NCI-H1694 (cell line): ENCODE measurements at places on chromosomes 2 and 18.

DNA sequence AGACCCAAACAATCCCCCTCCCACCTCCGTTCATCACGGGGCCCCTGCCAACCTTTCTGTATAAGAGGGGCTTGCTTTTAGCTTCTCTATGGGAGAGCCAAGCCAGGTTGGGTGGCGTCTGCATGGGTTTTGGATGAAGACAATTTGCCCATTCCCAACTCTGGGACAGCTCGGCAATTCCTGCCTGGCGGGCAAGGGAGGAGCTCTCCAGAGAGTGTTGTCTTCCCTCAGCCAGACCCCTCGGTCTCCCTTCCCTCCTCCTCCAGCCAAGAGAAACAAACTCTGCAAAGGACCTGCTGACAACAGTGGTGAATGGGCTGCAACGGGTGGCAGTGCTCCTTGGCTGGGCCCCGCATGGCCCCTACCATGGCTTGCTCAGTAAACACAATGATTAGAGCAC is 267.2 kb upstream of the HDAC4 start:
- no peak for DNase-seq

GRCh38 chr2:20985062-20985461 is 58.8 kb downstream of the APOB start:
- DNase-seq = no peak

GRCh38 chr18:12121175-12122042 is 27.8 kb downstream of the ANKRD62 start:
- DNase-seq = no peak

- DNase-seq = no peak
Measured at GRCh38 chr2:222711315-222711940, 40.0 kb downstream of the MOGAT1 start.

GRCh38 chr18:56565046-56565445 is 73.3 kb downstream of the TXNL1 start:
- no peak for DNase-seq

DNA sequence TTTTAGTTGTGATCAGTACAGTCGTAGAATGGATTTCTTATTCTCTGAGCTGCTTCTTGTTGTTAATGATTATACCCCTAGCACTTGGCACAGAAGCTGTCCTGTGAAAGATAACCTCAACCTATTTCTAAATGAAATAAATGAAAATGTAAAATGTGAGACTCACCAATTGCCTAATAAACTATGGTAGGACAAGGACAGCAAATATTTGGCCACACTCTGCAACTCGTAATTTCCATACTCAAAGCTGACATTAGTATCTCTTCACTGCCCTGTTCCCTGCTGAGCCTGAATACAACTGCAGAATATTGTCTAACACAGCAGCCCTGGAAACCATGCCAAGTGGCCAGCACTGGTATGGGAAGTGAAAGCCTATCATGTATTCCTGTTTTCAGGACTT is 34.5 kb downstream of the TMEM182 start:
- no peak for DNase-seq

- peak; percentile 38 for DNase-seq
Measured at GRCh38 chr2:12990523-12990922, 273.8 kb downstream of the TRIB2 start.

- peak; percentile 71 for DNase-seq
Measured at GRCh38 chr2:23618794-23619530, 234.0 kb downstream of the KLHL29 start.

DNA sequence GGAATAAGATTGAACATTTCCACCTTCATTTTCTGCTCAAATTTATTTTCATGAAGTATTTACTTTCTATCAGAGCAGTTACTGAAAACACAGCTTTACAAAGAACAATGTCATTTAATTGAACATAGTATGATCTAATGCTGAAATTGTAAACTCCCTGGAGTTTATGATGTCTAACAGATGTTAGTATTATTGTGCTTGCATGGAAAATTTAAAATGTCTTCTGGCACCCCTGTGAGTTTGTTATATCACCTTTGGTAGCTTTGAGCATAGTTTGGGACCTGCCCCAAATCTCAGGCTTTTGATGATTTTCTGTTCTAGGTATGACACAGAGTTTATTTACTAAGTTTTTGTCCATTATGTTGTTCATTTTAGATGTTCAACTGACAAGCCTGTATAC is 28.1 kb downstream of the FAM171B start:
- DNase-seq = no peak

DNA sequence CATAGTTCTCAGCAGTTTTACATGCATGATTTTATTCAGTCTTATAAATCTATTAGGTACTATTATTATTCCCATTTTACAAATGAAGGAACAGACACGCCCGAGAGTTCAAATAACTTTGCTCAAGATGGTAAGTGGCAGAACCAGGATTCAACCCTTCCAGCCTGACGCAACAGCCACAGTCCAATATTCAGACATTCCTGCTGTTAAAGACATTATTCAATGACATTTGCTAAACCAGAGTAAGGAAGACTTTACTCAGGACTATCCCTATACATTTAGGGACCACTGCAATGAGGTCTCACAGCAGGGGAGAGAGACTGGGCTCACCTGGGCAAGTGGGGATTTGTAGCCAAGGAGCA is 29.4 kb upstream of the IGFBP2 start:
- no peak for DNase-seq

DNA sequence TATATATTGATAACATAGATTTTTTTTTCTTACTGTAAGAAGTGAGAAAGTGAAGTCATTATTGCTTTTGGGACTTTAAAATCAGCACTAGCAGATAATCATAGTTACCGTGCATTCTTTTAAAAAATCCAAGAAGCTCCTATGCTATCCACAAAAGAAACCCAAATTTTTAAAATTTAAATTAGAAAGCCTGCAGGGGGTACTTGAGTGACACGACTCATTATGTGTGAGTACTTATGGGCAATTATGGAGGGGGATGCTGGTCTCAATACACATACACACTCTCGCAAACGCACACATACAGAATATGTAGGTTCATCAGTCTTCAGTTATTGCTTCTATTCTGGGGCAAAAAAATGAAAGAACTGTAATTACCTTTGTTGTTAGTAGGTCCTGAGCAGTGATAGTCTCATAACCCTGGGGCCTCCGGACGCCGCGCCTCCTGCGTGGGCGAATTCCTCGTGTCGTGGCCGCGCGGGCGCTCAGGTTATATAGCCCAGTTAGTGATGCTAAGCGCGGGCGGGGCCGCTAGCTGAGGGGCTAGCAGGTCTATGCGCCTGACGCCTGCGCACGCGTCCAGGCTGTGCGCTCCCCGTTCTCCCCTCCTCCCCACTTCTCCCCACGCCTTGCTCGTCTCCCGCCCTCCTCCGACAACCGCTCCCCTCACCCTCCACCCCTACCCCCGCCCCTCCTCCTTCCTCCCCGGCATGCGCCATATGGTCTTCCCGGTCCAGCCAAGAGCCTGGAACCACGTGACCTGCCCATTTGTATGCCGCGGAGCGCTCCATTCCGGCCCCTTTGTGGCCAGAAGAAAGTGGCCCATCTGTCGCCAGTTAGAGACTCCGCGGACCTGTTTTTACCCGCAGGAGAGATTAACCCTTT is at the start of gene NEUROD1:
NEUROD1 (minus strand) TSS at position 463 of the 882 bp plus-strand sequence. CDS start 1,657 bp downstream, outside the sequence.
- peak; percentile 98 for DNase-seq

DNA sequence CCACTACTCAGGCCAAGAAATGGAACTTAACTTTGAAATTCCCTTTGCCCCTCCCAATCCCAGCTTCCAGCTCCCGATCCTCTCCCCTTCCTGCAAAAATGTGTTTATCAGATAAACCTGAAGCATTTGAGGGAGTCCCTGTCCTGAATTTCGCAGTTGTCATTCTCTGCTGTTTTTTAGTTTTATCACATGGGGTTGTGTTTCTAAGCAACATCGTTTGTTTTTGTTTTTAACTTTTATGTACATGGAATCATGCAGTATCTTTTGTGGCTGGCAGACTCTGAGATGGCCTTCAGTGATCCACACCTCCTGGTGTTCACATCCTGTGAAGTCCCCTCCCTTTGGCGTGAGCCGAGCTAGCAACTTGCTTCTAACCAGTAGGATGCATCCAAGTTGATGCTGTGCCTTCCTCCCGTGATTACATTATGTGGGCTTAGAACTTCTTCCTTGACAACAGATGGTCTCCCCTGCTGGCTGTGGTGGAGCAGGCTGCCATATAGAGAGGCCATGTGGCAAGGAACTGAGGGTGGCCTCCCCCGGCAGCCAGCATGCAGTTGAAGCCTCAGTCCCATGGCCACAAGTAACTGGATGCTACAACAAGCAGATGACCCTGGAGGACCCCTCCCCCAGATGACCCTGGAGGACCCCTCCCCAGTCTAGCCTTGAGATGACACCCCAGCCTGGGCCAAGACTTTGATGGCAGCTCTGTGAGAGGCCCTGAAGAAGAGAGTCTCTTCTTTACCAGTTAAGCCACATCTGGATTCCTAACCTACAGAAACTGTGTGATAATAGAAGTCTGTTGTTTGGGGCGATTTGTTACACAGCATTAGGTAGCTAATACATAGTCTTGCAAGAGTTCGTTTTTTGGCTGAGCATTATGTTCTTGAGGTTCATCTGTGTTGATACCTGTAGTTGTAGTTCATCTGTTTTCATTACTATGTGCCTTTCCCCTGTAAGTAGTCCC is 27.7 kb downstream of the SH3BP4 start:
- DNase-seq = no peak

GRCh38 chr18:78912844-78913243 is 66.8 kb upstream of the SALL3 start:
- no peak for DNase-seq
